NCI-H510A (cell line): ENCODE measurements at places on chromosomes 3 and 15.

- DNase-seq, result no peak
Measured at GRCh38 chr3:18886331-18886730, 262.0 kb upstream of the KCNH8 start.

DNA sequence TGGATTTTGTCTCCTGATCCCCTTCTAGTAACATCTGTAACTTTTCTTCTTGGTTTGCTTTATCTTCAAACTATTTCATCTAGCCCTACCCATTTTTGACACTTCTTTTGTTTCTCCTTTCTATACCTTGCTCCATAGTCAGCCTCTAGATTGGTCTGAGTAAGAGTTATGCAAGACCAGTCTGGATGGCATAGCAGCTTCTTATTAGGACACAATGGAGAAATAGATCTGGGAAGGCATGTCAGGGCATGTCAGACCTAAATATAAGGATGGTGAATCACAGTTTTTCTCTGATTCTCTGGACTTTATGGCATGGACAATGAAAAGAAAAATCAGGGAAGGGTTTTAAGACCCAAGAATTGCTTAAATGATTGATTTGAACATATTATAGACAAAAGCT is 452.5 kb downstream of the RAP2B start:
- no peak for DNase-seq

- no peak for DNase-seq
Measured at GRCh38 chr15:51580385-51580784, 42.2 kb downstream of the DMXL2 start.

GRCh38 chr3:133996251-133996661 is 33.5 kb downstream of the SLCO2A1 start:
- DNase-seq, result no peak

GRCh38 chr3:66335671-66336070 is 114.9 kb downstream of the SLC25A26 start:
- no peak for DNase-seq

DNA sequence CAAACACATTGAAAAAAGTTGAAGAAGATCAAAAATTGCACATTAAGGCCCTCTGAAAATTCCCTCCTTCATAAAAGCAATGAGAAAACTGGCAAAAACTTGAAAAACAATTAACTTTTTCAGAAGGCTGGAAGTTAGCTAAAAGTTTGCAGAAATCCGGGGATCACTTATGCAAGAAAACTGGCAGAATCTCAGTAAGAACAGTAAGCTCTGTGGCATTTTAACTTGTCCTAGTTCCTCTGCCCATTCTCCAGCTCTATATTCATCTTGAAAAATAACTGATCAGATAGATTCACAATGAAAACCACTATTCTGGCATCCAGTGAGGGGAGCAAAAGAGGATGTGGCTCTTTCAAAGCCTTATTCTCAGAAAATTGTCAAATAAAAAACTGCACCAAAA is 566.8 kb downstream of the NTRK3 start:
- no peak for DNase-seq

DNA sequence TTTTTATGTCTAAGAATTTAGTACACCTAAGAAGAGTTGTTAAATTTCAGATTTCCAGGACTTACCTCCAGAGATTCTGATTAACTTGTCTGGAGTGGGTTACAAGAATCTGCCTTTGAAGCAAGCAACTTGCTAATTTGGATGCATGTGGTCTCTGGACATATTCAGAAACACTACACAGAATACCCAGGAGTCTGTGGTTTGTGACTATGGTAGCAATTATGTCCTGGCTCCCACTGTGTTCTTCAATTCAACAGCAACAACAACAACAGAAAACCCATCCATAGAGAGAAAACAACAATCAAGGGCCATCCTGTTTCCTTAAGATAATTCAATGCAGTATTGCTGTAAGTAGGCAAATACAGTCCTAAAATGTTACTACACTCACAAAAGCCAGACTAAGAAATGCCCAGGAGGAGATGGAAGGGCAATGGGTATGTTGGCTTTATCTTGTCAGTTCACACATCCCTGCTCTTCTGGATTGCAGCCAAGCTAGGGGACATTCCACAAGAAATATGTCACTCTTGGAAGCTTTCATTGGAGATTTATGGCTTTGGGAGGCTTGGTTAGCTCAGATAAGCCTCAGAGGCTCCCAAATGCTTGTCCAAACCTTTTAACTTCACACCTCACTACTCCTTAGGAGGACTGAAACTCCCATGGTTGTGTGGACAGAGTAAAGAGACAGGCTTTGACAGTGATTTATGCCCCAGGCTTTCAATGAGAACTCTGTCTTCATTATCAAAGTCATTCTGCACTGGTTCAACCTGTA is 99.4 kb upstream of the MRPL3 start:
- no peak for DNase-seq

DNA sequence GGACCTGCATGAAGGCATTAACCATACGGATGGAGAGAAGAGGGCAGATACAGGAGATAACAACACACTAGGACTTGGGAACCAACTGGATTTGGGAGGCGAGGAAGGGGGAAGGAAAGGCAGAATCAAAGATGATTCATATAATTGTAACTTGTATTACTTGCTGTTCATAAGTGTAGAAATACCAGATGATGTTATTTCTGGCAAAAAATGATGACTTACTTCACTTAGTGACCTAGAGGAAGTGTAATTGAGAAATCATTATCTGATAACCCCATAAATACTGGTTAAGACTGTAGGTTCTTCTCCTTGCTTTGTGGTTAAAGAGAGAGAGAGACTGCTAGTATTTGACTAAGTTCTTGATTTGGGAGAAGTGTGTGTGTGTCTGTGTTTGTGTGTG is 50.5 kb upstream of the GK5 start:
- DNase-seq, result no peak

DNA sequence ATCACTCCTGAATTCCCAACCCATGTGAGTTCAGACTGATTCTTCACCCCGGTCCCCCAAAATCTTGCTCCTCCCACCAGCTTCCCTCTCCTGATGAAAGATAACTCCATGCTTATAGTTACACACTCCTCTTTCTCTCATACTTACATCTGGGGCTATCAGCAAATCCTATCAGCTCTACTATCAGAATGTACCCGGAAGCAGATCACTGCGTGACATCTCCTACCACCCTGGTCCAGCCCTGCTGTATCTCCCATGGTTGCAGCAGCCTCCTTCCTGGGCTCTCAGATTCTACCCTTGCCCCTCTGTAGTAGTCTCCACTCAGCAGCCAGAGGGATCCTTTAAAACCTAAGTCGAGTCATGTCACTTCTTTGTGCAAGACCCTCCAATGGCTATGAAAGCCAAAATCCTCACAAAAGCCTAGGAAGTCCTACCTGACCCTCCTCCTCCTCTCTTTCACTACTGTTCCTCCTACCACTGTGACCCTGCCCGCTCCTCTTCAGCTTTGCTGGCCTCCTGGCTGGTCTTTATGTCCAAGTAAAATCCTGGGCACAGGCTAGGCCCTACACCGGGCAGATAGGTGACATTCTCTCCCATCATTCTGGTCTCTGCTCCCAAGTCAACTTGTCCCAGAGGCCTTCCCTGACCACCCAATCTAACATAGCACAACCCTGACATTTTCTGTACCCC is 16.2 kb downstream of the XIRP1 start:
- no peak for DNase-seq

DNA sequence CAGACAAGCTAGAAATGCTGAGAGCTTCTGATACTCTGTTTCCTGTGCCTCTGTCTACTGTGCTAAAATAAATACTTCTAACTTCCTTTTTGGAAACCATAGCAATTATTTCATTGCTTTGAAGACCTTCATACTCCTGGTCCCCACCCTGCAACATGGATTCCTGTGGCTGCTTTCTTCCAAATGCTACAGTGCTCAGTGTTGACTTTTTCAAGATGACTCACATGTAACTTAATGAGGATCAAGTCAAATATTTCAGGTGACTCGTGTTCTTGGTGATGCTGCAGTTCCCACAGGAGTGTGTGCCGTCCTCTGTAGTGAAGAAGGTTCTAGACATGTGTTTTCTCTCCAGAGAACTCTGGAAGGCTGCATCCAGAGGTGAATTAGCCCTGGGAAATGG is 288.6 kb downstream of the CLSTN2 start:
- no peak for DNase-seq

- DNase-seq, result no peak
Measured at GRCh38 chr15:88845616-88846015, 42.4 kb downstream of the ACAN start.

GRCh38 chr3:94561094-94561493 is 498.2 kb downstream of the NSUN3 start:
- no peak for DNase-seq

GRCh38 chr15:78715434-78715833 is 74.4 kb upstream of the CHRNB4 start:
- DNase-seq, result no peak

- no peak for DNase-seq
Measured at GRCh38 chr3:42652611-42653302, 740 bp upstream of the ZBTB47 start.

DNA sequence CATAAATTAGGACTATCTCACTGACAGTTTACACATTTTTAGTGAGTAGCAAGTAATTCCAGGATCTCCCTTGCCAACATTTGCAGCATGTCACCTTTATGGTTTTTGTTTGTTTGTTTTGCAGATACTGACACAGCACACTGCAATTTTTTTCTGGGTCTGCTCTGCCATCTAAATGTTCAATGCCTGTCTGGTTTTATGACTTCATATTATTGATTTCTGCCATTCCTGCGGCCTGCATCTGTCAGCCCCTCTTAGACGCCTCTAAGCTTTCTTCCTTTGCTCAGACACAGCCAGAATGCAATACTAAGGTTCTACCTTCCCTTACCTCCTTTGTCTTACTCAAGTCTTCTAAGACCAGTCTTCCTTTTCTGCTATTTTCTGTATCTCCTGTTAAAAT is 321.2 kb upstream of the AZI2 start:
- no peak for DNase-seq

- no peak for DNase-seq
Measured at GRCh38 chr3:171315101-171315500, 145.1 kb downstream of the TNIK start.

GRCh38 chr3:114428044-114428595 is 134.3 kb downstream of the TIGIT start:
- no peak for DNase-seq

DNA sequence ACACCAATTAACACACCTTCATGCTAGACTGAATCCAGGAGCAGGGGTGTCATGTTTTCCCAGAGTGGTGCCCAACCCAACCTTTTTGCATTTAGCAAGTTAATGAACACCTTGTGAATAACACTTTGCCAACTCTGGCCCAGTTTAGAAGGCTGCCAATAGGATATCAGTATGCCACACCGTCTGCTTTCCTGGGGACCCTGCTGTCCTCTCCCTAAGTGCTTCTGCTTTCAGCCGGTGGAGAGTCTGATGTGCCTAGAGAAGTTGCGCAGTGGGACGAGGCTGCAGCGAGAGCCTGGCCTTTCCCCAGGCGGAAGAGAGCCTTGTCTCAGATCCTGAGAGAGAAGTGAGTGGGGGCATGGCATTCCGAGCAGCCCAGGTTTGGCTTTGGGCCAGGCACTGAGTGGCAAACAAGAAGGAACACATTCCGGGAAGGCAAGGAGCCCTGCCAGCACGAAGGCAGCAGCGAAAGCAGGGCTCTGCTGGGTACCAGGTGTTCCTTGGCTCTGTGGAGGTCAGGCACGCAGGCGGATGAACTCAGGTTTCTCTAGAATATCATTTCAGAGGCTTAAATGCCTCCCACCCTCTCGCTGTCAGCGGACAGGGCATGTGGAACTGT is 36.9 kb downstream of the SENP8 start:
- DNase-seq, result no peak

DNA sequence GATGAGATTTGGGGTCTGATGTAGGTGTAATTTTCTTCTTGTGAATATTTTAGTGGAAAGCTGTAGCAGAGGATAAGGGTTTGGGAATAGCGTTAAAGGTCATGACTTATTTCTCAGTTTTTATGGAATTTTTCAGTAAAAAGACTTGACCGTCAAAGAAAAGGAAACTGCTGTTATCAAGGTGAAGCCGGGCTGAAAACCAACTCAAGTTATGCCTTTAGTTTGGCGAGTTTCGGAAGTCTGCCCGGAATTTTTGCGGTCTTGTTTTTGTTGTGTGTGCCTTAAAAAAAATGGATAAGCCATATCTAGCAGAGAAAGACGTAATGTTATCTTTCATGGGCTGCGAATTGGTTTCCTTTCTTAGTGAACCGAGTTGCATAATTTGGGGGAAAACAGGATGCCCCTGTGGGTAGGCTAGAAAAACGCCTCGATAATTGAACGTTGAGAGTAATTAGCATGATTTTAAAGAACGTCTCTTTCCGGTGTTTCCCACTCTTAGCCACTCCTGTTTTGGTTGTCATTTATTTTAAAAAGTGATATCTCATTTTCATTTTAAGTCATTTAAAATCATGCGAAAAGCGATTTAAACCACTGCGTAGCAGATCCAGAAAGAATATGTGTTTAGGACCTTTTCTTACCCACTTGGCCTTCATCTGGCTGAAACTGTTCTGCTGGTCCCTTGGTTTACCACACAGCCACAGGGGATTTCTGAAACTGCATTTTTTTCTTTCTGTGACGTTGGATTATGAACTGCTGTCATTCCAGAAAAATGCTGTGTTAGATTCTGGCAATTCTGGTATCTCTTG is 1.1 kb downstream of the NFKBIZ start:
- no peak for DNase-seq

DNA sequence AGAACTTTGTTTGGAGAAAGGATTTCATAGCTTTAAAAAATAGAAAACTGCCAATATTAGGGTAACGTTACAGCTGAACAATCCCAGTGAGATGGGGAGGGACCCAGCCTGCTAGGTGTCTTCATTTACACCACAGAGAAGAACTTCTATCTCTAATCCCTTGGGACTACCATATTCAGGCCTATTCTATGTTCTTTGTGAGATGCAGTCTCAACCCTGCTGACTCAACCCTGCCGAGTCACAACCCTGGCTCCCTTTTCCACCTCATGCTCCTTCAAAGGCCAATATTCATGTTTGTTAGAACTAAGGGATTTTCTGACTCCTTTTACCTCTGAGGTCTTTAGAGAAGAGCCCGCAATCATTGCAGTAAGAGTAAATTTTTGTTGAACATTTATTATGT is 350.5 kb downstream of the EPHB1 start:
- DNase-seq, result no peak

DNA sequence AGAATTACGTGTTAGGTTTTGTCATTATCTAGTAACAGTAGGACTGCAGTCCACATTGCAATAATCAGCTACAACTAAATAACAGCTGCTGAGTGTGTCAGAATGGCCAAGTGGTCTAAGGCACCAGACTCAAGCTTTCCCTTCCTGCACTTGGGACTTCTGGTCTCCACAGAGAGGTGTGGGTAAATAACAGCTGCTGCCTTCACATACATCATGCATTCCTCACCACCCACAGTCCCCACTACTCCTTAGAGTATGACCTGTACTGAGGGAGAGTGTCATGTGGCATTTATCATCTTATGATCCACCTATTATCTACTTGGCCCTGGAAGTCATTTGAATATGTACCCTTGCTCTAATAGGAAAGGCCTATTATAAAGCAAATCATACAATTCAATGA is 22.2 kb upstream of the ZMAT3 start:
- DNase-seq, result no peak

- no peak for DNase-seq
Measured at GRCh38 chr3:191220908-191221307, 21.9 kb downstream of the OSTN start.

GRCh38 chr15:101158166-101159095 is 93.4 kb downstream of the CHSY1 start:
- no peak for DNase-seq

GRCh38 chr15:49883121-49883520 is 235.9 kb downstream of the ATP8B4 start:
- DNase-seq, result no peak

- no peak for DNase-seq
Measured at GRCh38 chr15:44718927-44719292, 7.6 kb downstream of the B2M start.
